ENCODE measurements at places on chromosomes 11 and 22.

DNA sequence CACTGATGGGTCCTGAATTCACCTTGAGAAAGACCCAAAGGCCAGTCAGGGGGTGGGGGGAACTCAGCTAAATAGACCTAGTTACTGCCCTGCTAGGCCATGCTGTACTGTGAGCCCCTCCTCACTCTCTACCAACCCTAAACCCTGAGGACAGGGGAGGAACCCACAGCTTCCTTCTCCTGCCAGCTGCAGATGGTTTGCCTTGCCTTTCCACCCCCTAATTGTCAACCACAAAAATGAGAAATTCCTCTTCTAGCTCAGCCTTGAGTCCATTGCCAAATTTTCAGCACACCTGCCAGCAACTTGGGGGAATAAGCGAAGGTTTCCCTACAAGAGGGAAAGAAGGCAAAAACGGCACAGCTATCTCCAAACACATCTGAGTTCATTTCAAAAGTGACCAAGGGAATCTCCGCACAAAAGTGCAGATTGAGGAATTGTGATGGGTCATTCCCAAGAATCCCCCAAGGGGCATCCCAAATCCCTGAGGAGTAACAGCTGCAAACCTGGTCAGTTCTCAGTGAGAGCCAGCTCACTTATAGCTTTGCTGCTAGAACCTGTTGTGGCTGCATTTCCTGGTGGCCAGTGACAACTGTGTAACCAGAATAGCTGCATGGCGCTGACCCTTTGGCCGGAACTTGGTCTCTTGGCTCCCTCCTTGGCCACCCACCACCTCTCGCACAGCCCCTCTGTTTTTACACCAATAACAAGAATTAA, 2.4 kb upstream of the TTC36 start:
- no peak for DNase-seq

GRCh38 chr11:119144825-119145486, 3.9 kb upstream of the ABCG4 start:
- DNase-seq: peak; percentile 70

DNA sequence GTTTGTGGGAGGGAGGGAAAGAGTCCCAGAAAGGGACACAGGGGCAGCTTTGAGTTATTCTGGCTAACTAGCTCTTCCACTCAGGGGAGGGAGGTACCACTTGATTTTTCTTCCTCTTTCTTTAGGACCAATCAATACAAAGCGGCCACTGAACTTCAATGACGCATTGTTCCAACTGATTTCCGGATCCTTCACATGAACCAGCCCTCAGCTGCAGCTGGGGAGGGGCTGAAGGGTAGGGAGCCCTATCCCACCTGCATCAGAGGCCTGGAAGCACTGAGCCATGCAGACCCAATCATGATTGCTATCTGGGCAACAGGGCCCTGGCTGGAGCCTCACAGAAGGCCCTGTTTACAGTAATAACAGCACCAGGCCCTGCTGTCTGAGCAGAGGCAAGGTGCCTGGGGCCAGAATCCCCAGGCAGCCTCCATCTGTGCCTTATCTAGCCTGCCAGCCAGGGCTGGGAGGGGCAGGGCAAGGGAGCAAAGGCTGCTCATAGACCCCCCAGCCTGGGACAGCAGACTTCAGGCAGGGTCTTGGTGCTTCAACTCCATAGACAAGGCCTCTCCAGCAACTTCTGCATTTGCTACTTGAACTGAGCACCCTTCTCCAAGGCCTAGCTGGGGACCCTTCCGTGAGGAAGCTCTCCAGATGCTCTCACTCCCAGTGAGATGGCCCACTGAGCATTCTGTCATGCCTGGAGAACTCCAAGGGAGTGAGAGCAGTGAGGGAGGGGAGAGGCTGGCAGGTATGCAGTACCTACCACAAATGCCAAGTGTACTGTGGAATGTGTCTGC, 22.5 kb downstream of the CLPB start:
- no peak for DNase-seq

DNA sequence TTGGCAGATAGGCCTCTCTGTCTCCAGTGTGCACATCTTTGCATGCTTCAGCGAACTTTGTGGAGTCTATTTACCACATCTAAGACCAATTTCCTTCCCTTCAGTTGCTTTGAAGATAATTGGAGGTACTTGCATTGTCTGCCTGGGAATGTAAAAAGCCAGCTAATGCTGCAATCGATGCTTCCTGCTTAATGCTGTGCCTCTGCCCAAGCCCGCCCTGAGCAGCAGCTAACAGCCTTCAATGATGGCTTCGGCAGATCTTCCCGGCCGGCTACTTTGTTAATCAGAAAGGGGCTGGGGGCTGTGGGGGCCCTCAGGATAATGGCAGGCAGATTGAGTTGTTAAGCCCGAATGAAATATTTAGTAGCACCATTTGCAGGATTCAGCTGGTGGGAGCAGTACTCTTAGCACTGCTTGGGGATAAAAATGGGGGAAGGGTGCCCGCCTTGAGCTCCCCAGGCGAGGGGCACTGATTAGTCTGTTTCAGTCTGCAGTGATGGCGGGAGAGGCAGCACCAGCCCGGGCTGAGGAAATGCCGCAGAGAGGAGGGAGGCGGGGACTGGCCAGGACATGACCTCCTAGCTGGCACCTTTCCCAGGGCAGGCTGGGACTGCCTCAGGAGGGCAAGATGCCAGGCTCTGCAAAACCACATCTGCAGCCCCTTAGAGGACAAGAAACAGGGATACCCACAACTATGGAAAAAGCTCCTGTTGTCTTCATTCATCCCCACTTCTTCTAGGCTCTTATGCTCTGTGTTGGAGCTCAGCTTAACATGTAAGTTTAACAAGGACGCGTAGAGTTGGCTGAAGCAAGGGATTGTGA, 460.0 kb downstream of the BUD13 start:
- DNase-seq: peak; percentile 2

GRCh38 chr11:108669711-108670110, 4.8 kb downstream of the DDX10 start:
- peak; percentile 45 for DNase-seq

DNA sequence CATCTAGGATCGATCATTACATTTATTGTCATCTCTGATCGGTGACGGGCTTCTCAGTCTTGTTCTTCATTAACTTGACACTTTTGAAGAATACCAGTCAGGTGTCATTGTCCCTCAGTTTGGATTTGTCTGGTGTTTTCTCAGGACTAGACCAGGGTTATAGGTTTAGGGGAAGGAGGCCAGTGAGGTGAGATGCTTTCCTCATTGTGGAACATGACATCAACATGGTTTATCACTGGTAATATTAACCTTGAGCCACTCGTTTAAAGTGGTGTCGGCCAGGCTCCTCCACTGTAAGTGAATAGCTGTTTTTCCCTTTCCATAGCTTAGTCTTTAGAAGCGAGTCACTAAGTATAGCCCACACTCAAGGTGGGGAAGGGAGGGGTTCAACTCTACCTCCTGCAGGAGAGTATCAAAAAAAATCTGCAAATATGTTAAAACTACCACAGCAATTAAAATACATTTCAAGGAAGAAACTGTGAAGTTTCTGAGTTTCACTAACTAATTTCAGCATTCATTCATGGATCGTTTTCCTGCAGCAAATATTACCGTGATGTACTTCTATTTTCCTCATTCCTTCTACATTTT, 42.0 kb downstream of the KCNQ1OT1 start:
- DNase-seq: no peak

- no peak for DNase-seq
These were observed 28.8 kb downstream of the PLAAT5 start for GRCh38 chr11:63462137-63462536.

GRCh38 chr22:23225724-23226496, 45.6 kb downstream of the BCR start:
- DNase-seq: peak; percentile 80

GRCh38 chr11:47241841-47242301, 6.7 kb downstream of the ACP2 start:
- DNase-seq: peak; percentile 57

GRCh38 chr11:61108847-61109585, 6.7 kb downstream of the CD5 start:
- DNase-seq: no peak

Measured in fibroblast of mammary gland (primary cell).